Posterior vena cava (tissue), 2 donors: ENCODE measurements at places on chromosomes 6 and 20.

- no peak for DNase-seq
These were observed 32.5 kb downstream of the TOP1 start for GRCh38 chr20:41061155-41061554.

GRCh38 chr6:34959224-34959623 lies 70.2 kb downstream of the ANKS1A start:
- DNase-seq = no peak

GRCh38 chr20:36145877-36146707 lies 8.4 kb upstream of the EPB41L1 start:
- DNase-seq = no peak

GRCh38 chr6:132907914-132908313 lies 93.5 kb downstream of the RPS12 start:
- DNase-seq = no peak

- DNase-seq = no peak
These were observed 26.4 kb downstream of the ARMC2 start for GRCh38 chr6:108874470-108875160.

DNA sequence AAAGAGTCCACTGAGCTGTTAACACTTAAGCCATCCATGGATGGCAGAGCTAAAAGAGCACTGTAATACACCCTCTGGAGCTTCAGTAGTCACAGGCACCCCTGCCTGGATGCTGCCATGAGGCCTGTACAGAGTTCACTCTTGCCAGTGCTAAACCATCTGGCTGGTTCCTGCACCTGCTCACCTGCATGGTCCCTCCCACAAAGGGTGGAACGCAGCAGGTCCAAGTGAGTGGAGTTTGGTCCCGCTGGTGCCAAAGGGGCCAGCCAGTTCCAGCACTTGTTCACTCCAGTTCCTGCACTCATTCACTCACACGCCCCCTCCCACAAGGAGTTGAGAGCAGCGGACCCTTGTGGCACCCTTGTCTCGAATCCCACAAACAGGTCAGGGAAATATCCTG lies 503.5 kb downstream of the HACE1 start:
- DNase-seq = no peak

DNA sequence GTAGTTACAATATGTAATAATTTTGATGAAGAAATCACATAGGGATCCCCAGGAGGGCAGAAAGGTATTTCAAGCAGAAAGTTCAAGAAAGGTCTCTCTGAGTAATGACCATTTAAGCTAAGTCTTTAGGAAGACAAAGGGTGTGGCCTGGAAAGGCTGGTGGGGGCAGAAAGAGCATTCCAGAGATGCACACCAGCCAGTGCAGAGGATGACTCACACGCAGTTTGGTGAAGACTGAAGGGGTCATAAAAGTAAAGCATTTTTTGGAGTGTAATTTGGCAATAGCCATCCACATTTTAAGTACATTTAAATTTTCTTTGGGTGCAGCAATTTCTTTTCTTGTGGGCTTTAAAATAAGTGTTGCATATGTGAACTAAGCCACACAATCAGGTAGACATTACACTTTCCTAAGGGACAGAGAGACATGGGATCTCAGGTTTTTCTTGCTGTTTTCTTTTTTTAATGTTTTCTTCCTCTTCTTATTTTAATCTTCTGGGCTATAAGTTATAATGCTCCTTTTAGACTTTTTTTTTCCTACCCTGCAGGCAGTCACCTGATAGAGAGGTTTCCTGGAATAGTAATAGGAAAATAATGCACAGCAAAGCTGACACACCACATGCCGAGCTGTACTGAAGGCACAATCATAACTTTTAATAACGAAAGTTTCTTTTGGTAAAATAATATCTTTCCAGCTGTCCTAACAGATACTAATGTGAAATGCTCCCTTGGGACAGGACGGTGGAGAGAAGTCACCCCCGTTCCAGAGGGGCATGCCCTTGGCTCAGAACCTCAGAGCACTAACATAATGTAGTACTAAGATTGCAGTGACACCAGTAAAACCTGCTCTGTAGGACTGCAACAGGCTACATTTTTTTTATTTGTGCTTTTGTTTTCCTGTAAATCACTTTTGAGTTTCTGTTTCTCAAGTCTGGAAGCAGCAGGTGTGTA lies 49.6 kb upstream of the PTPRK start:
- no peak for DNase-seq
